ENCODE measurements at places on chromosomes 16 and 17.

DNA sequence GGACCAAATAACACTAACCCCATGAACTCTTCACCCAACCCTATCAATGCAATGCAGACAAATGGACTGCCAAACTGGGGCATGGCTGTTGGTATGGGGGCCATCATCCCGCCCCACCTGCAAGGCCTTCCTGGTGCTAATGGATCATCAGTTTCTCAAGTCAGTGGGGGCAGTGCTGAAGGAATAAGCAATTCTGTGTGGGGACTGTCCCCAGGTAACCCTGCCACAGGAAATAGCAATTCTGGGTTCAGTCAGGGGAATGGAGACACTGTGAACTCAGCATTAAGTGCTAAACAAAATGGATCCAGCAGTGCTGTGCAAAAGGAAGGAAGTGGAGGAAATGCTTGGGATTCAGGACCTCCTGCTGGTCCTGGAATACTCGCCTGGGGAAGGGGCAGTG, 78.9 kb downstream of the TMC6 start:
- DNase-seq, result no peak

- peak; percentile 100 for DNase-seq
Observed at GRCh38 chr17:59155439-59156177, at the start of gene PRR11. Gene PRR11, plus strand, starts transcription at chr17:59155746. Its CDS starts 14,007 bp downstream, at chr17:59169753.

DNA sequence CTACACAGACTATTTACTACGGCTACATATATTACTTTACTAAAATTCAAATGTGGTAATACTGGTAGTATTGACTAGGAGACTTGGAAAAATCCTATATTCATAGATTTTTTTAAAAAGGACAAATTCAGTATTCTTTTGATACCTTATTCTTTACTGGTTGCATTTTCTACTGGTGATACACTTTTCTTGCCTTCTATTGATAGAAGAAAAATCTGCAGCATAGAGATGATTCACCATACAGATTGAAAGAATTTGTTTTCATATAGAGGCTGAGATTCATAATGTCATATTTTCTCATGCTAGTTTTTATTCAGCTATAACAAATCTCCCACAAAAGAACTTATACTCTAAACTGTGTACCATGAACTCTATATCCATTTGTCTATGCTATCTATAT, 195.4 kb upstream of the C17orf78 start:
- DNase-seq, result no peak

GRCh38 chr16:75385507-75386152, 47.7 kb downstream of the CFDP1 start:
- DNase-seq, result peak; percentile 76

GRCh38 chr17:10798332-10798749, 5.6 kb downstream of the TMEM238L start:
- DNase-seq, result no peak

GRCh38 chr17:9330611-9331271, 244.9 kb downstream of the STX8 start:
- no peak for DNase-seq

DNA sequence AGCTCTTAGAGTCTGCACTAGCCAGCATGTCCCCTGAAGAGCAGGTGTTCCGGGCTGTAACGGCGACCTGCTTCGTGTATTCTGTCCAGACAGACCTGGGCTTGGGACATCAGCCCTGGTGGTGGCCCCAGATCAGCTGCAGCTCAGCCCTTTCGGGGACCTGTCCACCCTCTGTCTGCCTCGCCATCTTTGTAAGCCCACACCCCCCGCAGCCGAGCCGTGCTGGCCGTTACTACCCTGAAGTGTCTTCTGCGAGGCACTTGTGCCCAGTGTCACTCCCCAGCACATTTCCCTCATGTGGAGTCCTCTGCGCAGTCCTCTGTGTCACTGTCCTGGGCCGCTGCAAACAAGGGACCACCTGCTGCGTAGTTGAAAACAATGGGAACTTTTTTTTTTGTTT, 10.4 kb downstream of the CARD14 start:
- DNase-seq, result no peak

DNA sequence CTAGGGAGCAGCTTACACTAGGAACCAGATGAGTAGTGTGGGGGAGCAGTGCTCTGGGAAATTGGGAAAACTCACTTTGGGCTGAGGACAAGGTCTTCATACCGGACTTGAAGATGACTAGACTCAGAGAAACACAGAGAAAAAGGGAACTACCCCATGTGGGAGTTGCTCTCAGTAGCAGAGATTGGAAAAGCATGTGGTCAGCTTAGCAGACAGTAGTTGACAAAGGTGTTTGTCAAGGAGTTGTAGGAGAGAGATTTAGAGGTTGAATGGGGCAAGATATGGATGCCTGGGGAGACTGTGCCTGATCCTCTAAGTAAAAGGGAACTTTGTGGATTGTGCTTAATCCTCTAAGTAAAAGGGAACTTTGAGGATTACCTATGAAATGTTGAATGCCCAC, 194.5 kb upstream of the COX10 start:
- no peak for DNase-seq

DNA sequence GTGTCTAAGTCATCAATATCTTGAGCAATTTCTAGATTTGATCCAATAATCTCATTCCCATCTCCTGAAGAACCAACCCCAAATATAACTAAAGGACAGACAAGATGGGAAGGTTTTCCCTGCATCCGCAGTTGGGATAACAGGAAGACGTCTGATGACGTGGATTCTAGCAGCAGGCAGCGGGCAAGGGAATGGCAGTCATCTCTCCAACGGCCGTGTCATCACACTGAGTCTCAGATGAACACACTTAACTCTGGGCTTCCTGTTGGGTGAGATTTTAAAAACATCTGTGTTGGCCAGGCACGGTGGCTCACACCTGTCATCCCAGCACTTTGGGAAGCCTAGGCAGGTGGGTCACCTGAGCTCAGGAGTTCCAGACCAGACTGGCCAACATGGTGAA, 20.9 kb upstream of the TIMP2 start:
- DNase-seq, result no peak

- no peak for DNase-seq
Observed at GRCh38 chr16:57867000-57867561, 64.8 kb upstream of the KIFC3 start.

GRCh38 chr16:23924128-23924527, 88.3 kb downstream of the PRKCB start:
- no peak for DNase-seq

GRCh38 chr16:72195609-72196008, 23.7 kb upstream of the PMFBP1 start:
- no peak for DNase-seq

- DNase-seq, result peak; percentile 21
Observed at GRCh38 chr16:48384520-48385252, 527 bp downstream of the SIAH1 start.

GRCh38 chr16:27720731-27721530, 171.0 kb downstream of the KATNIP start:
- DNase-seq, result no peak

DNA sequence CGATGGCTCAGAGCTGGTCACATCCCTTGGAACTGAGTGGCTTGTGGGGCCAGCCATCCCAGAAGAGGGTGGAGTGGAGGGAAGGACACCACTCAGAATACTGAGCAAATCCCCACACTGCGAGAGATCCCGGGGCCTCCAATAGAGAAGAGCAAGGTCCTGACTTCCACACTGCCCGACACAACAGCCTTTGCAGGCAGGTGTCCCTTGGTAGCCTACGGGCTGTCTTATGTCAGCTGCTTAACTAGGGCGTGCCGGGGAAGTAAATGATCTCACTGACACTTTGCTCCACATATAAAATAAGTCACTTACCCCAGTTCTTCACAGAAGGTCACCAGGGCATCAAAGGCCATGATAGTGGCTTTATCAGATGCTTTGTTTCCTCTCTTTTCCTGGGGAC, 16.1 kb downstream of the RECQL5 start:
- no peak for DNase-seq

DNA sequence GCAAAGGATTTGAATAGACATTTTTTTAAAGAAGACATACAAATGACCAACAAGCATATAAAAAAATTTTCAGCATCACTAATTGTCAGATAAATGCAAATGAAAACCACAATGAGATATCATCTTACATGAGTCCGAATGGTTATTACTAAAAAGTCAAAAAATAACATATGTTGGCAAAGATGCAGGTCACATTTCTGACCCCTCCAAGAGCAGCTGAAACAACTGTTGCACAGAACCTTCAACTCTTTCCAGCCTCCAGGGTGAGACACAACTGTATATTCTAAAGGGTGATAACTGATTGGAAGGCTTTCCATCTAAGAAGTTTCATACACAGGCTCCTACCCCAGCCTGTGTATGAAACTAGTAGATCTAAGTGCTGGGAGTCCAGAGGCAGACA, 51.9 kb downstream of the SLFN5 start:
- DNase-seq, result no peak

- no peak for DNase-seq
Observed at GRCh38 chr17:38600906-38601305, 4.8 kb downstream of the SRCIN1 start.

- peak; percentile 89 for DNase-seq
Observed at GRCh38 chr17:45307290-45308015, 9.4 kb downstream of the MAP3K14 start.

GRCh38 chr17:79019261-79019631, 4.7 kb upstream of the C1QTNF1 start:
- no peak for DNase-seq

DNA sequence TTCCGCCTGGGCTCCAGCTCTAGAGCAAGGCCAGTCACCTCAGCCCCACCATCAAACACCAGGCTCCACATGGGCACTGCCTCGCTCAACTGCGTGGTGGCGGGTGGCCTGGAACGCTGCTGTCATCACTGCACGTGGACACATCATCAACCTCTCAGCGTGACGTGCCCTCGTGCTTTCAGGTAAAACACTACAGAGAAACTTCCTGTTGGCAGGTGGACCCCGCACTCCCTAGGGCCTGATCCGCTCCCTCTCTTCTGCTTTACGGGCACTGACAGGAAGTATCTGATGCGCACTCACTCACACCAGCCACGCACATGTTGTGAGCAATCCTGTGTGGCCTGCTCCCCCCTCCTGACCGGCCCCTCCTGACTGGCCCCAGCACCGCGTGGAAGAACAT, 87.4 kb downstream of the ANKRD11 start:
- DNase-seq, result no peak

DNA sequence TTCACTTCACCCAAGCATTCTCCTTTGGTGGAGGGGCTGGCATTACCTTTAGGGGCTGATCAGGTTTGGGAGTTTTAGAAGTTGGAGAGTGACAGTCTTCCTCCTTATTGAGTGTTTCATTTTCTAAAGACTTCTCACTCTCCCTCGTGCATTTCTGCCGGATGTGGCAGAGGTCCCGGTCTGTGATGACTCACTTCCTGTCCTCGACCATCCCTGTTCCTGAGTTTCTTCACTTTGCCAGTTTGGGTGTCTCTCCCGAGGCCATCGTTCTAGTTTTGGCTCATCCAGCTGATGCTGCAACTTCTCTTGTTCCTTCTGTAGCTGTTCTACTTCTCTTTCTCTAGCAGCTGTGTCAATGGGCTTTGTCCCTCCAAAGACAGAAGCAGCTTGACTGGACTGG, 104.3 kb downstream of the PHKB start:
- DNase-seq, result peak; percentile 37

- DNase-seq, result no peak
Observed at GRCh38 chr16:50102051-50102746, 36.4 kb downstream of the HEATR3 start.

GRCh38 chr17:66412857-66413558, 110.6 kb downstream of the PRKCA start:
- DNase-seq, result no peak

DNA sequence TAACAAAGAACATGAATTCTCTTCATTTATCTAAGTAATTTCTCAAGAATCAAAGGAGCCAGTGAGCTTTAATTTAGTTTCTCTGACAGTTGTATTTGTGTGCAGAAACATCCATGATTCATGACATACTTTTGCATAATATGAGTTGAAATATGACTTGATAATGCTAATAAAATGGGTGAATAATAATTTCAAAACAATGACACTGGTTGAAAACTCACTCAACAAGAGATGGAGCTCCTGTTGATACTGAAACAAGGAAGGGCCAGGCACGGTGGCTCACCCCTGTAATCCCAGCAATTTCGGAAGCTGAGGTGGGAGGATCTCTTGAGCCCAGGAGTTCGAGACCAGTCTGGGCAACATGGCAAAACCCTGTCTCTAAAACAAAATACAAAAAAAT, 147.0 kb downstream of the MAP2K6 start:
- no peak for DNase-seq

- no peak for DNase-seq
Observed at GRCh38 chr16:85204242-85205010, 92.2 kb upstream of the CIBAR2 start.

DNA sequence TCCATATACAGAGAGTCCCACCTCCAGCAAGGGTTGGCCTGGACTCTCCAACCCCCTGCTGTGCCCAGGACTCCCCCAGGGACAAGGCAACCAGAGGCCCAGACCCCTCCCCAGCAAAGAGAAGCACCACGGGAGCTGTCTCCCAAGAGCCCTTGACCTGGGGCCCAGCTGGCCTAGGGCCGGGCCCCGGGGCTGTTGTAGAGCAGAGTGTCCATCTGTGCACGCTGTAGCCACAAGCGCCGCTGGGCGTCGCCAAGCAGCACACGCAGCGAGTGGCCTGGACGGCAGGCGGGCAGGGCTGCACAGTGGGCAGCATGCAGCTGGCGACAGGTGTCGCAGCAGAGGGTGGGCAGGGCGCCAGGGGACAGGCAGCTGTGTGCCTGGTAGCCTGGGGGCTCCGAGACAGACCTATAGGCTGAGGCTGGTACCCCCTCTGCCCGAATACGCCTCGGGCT, 4.3 kb downstream of the SPATA2L start:
- peak; percentile 15 for DNase-seq

- DNase-seq, result no peak
Observed at GRCh38 chr17:27535975-27536374, 79.7 kb downstream of the KSR1 start.

DNA sequence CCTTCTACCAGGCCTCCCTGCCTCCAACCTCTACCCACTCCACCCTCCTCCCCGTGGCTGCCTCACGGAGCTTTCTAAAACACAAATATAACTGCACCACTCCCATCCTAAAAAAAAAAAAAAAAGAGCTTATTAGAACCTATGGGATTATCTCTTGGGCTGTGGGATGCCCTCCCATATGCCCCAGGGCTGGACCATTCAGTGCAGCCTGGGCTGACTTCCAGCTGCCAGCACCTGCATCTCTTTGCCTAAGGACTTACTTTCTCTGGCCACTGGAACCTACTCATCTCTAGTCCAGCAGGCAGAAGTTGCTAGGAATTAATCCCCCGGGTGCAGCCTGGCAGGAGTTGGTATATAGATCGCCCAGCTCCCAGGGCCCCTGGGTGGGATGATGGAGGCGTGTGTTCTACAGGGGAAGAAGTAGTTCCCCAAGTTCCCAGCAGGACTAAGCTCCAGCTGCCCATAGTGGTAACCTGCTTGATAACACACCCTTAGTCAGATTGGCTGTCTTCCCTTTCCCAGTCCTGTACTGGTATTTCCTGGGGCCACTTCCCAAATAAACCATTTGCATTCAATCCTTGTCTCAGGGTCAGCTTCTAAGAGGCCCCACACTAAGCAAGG, 10.3 kb downstream of the MPP3 start:
- DNase-seq, result no peak

GRCh38 chr17:15398291-15398690, 56.9 kb upstream of the TEKT3 start:
- DNase-seq, result peak; percentile 81

DNA sequence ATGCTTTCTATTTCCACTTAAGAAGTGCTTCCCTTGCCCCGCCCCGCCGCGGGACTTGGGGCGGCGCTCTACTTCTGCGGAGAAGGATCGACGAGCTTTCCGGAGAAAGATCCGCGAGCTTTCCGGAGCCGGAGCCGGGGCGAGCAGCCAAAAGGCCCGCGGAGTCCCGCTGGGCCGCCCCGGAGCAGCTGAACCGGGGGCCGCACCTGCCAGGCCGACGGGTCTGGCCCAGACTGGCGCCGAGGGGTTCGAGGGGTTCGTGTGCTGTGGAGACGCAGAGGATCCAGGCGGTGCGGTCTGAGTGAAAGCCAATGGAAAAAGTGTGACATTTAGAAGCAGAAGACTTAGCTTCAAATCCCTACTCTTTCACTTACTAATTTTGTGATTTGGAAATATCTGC, 50.8 kb downstream of the TBC1D26 start:
- DNase-seq, result no peak
